ENCODE measurements at places on chromosomes 7 and 10.

DNA sequence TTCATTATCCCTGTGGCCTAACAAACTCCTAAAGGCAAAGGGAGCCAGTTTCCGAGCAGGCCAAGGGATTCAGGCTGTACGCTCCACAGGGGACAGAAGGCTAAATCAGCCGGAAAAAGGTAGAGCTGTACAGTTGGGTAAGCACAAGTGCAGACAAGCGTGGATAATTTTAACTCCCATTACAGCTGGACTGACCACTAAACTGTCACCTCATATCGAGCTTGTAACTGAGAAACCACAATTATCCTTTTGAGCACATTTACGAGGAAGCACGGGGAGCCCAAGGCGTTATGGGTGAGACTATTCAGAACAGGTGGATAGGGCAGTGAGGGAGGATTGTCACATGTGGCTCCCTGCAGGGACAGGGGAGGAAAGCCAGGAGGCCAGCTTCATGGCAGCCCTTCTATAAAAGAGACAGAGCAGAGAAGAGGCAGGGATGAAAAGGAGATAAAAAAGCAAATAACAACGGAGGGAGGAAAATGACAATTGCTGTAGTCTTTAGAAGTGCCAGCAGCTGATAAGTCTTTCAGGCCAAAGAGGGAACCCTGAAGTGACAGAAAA is 288.0 kb downstream of the FGFR2 start:
- no peak for DNase-seq

- DNase-seq = no peak
Measured at GRCh38 chr7:1225441-1226185, 7.1 kb upstream of the UNCX start.

DNA sequence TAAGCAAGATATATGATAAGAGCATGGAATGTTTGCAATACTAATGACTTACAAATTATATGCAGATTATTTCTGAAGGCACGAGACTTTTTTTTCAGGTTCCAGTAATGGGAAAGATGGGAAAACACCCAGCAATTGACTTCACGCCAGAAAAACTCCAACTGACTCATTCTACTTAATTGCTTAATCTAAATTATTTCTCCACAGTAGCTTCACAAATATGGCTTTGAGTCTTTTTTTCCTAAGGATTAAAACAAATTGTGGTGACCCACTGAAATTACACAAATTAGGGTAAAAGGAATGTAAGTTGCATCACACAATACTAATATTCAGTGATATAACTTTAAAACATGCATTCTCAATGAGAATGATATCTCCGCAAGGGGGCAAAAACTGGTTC is 138.7 kb downstream of the GNAI1 start:
- no peak for DNase-seq

- DNase-seq = no peak
Measured at GRCh38 chr7:42080841-42081586, 156.0 kb downstream of the GLI3 start.

DNA sequence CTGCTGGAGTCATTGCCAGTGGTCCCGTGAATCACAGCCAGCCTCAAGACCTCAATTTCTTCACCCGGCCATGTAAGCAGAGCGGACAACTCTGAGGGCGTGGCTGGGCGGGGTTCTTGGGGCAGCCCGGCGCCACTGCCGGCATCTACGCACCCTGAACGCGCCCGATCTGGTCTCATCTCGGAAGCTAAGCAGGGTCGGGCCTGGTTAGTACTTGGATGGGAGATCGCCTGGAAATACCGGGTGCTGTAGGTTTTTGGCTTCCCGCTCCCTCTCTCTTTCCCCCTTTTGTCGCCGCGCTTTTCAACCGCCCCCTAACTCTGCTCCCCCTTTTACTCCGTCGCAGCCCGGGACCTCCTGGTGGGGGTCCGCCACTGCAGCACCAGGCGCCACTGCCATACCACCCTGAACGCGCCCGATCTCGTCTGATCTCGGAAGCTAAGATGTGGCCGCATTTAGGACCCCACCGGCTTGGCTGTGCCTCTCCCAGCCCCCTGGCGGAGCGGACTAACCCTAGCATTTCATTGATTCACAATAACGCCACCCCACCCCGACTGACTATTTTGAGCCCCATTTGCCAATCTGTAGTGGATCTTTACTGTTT is 25.3 kb downstream of the GARIN1A start:
- DNase-seq = peak; percentile 23

DNA sequence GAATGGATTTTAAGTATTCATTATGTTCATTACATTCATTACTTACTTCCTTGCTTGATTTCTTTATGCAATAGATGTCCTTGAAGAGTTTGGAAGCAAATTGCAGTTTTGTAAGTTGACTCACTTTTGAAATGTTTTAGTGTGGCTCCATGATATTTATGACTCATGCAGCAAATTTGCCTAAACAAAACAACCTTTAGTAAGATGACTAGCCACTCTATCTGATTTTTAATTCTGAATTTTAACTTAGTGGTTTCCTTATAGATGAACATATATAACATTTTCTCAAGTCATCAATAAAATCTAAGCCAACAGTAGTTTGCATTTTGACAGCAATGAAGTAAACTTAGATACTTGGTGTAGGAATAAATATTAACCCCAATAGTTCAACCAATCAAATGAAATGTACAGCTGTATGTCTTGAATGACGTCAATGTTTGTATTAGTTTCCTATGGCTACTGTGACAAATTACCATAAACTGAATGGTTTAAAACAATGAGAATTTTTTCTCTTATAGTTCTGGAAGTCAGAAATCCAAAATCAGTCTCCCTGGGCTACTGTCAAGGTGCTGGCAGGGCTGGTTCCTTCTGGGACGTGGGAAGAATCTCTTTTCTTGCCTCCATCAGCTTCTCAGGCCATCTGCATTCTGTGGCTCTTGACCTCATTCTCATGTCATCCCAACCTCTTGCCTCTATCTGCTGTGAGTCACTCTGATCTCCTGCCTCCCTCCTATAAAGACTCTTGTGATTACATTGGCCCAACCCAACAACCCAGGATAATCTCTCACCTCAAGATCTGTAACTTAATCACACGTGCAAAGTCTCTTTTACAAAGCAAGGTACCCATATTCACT is 73.4 kb downstream of the AHR start:
- DNase-seq = no peak

All from hindlimb muscle (tissue), 1 donor.